ENCODE measurements at places on chromosomes 12 and 14. TPM values are rescaled to one million over a fixed set of nuclear protein-coding genes. Genes with fewer than 3 reads are reported as not detected.

TMEM30B gene
- total RNA-seq = 0.34 TPM

OVCH1 gene
- not detected for total RNA-seq

GNB3 gene
- total RNA-seq = 0.28 TPM

LLPH gene
- 16.7 TPM for total RNA-seq

TBC1D30 gene
- 19.6 TPM for total RNA-seq

GDF3 gene
- total RNA-seq = 2.9 TPM

BEST3 gene
- total RNA-seq = 0.09 TPM

VRTN gene
- not detected for total RNA-seq

PIWIL1 gene
- total RNA-seq = not detected

PYGL gene
- total RNA-seq = 99.6 TPM

KICS2 gene
- total RNA-seq = 6.0 TPM

KRT71 gene
- total RNA-seq = not detected

AICDA gene
- not detected for total RNA-seq

CLEC12A gene
- not detected for total RNA-seq

PRB2 gene
- total RNA-seq = not detected

DPPA3 gene
- not detected for total RNA-seq

LRP1-AS gene
- not detected for total RNA-seq

BIN2 gene
- not detected for total RNA-seq

VEZT gene
- 96.7 TPM for total RNA-seq

COL2A1 gene
- not detected for total RNA-seq

Measured in dermis blood vessel endothelial cell (primary cell).